ENCODE measurements at places on chromosomes 3 and 15. TPM values are rescaled to one million over a fixed set of nuclear protein-coding genes. Genes with fewer than 3 reads are reported as not detected.

DNA sequence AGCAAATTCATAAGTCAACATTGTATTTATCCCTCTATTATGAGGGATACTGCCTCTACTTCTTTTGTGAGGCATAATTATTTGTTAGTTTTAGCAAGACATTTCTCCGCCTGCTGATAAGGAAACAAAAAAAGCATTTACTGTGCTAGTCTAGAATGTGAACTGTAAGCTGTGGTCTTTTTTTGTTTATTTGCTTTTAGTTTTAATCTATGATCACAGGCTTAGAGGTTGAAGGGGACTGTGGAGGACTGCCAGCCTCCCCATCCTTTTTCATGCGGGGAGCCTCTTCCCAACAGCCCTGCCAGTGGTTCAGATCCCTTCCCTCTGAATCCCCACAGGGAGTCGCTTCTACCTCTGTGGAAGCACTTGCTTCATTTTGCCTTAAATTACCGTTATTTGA, 331.0 kb upstream of the ROPN1 start:
- no peak for DNase-seq

Gene CFAP100
- polyA plus RNA-seq, result not detected

Gene CCR2
- 0.43 TPM for polyA plus RNA-seq

DNA sequence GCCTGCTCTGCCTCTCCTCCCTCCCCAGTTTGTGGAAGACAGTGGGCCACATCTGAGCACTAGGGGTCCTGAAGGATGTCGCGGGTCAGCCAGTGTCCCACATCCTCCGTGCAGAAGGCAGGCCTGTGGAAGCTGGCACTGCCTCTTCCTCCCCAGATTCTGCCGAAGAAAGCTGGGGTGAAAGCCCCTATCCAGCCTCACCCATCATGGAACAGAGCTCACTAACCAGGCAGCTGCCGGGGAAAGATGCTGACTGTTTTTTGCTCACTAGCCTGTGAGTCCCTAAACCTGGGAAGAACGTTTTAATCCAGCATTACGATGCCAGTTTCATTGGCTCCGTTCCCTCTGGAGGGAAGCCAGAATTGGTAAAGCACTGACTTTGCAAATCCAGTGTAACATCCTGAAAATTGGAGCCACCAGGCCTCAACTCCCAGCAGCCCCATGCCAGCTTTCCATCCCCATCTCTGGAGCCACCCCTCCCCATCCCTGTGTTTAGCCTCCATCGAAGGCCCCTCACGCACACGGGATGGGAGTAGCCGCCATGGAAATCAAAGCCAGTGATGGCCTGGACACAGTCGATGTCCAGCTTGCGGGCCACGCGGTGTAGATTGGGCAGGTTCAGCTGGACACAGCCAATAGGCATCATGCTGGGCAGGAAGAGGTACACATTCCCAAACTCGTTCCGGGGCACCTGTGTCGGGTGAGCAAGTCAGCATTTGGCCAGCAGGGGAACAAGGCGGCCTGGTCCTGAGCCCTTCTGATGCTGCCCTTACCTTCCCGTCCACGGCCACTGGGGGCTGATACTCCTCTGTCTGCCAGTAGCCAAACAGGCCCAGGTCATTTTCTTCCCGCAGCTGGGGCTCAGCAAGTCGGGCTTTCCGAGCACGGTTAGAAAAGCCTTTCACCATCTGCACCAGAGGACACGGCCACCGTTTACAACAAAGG, 23.5 kb downstream of the TMEM43 start:
- DNase-seq, result no peak

GRCh38 chr3:40116478-40117177, 192.9 kb upstream of the EIF1B start:
- no peak for DNase-seq

DNA sequence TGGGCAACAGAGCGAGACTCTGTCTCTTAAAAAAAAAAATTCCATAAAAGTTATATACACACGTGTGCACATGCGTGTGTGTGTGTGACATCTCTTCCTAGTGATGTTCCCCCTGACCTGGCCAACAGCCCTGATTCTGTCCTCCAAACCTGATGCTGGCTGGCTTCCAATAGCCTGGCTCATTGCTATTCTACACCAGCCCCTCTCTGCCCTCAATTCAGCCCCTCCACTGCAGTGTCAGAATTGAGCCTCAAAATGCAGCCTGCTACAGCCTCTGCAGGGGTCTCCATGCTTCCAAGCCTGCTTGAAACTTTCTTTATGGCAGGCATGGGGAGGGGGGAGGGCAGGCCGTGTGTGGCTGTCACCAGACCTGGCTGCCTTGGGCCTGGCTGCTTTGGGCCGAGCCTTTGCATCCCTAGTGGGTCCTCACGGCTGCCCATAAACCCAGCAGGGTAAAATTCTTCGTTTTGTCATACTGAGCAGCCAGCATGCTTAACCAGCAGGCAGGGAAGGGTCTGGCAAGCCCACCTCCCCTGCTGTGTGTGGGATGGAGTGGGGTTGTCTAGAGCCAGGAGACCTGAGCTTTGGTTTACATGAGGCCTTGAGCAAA, 22.7 kb upstream of the DOCK3 start:
- no peak for DNase-seq

GRCh38 chr3:111989061-111989678, 9.6 kb upstream of the TAGLN3 start:
- DNase-seq, result no peak

Gene C3orf85
- polyA plus RNA-seq, result not detected

DNA sequence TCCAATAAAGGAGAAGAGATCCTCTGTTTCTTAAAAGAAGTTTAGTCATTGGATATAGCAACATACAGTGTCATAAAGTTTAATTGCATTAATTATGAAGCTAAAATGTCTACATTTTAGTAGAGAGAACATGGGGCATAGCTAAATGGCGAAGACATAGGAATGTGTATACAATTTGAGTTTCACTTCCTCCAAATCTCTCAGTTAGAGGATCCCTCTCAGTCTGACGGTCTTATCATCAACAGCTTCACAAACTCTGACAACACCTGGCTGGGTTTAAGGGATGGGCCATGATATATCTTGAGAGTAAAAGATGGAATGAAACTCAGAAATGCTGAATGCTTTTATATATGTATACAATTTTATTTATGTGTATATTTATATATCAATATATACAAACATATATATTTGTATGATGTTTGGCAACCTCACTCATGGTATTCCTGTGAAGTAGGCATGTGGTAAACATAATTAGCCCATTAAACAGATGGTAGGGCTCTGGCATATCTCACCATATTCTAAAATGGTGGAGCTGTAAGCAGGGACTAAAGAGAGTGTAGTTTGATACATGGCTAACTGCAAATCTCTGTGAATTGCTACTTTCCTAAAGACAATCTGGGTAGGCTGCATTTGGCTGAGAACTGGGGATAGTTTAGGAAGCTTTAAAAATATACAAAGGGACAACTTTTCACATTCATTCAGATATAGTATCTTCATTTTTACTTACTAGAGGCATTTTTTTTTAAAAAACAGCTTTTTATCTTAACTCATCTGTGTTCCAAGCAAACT, 111.6 kb downstream of the TIGIT start:
- DNase-seq, result no peak

DNA sequence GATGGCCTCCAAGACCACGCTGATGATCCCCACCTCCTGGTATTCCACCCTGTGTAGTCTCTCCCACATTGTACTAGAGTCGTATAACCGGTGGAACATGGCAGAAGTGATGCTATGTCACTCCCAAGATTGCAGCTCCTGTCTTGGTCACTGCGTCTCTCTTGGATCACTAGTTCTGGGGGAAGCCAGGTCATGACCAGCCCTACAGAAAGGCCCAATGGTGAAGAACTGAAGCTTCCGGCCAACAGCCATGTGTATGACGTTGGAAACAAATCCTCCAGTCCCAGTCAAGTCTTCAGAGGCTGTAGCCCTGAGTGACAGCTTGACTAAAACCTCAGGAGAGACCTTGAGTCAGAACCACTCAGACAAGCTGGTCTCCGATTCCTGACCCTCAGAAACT, 61.9 kb upstream of the FNDC3B start:
- no peak for DNase-seq

DNA sequence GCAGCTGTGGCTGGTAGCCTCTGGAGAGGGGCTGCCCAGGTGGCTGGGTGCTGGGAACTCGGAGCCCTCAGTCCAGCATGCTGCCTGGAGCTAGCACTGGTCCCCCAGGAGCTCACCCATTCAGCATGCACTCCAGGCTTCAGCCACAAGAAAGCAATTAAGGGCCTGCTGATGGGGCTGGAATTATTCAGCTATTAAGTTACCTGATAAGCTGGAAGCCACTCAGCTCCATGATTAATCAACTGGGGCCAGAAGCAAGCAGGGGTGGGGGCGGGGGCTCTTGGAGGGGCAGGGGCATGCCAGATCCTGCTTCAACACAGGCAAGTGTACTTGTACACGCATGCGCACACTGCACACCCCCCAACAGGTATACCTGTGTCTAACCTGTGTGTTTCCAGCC, 22.1 kb upstream of the TMEM115 start:
- DNase-seq, result no peak

DNA sequence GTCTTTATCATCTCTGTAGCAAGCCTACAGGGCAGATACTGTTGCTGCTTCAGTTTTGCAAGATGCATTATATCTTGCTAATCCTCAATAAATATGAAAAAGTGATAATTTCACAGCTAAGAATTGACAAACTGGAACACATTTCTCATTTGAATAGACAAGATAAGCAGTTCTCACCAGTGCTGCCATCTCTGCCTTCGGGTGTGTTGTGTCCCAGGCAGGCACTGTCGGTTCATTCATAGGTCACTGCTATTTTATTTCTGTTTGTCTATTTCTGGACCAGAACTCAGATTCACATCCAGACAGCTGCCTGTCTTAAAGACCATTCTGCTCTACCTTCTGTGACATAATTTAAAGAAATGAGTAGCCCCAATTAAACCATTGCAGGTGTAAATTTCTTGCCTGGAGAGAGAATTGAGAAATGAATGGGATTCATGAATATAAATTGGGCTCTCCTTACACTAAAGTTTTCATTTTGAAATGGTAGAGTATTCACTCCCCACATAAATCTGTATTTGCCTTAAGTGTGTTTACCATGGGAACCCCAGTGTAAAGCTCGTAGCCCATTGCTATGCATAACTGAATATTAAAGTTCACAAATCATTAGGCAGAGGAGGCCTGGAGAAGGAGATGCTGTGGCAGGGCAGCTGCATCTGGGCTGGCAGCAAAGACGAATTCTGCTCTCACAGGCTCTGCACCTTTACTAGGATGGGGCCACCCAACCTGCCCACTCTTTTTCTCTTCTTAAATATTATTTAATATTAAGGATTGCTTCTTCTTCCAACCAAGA, 149.9 kb downstream of the ARPP21 start:
- DNase-seq, result no peak

Gene ALDH1L1
- polyA plus RNA-seq, result 11.0 TPM

DNA sequence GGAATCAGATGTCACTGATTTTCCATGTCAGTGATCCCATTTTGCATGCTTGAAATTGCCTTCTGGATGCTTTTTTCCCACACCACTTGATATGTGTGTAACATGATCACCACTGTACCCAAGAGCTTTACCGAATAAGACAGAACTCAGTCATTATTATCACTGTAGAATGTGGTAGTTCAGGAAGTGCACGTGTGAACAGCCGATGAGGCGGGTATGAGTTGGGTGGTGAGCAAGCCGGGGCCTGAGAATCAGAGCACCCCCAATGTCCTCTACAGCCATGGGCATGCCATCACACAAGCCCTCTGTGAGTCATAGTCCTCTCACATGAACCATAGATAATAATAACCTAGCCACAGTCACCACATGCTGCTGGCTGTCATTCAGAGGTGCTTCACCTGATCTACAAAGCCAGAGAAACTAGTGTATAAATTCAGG, 470.8 kb downstream of the SOX2 start:
- no peak for DNase-seq

- DNase-seq, result no peak
Measured at GRCh38 chr15:69855258-69856000, 242.3 kb downstream of the TLE3 start.

GRCh38 chr3:180595559-180595935, 6.4 kb upstream of the TTC14 start:
- DNase-seq, result no peak

Gene CD86
- polyA plus RNA-seq, result 0.91 TPM

DNA sequence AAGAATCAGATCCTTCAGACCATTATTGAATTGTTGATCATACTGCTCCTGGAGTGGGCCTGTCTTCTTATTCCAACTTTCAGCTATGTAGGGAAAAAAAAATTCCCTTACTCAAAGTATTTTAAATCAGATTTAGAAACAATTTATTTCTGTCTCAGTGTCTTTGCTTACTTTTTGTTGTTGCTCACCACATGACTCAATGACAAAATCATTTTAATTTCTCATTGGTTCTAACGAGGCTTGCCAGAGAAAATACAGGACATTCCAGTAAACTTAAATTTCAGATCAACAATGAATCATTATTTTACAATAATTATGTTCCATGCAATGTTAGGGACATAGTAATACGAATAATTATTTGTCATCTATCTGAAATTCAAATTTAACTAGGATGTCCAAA, 748.5 kb upstream of the CBLB start:
- no peak for DNase-seq

Data from right cardiac atrium (tissue), 5 donors.